Naive thymus-derived CD8-positive, alpha-beta T cell (primary cell): ENCODE measurements at places on chromosomes 1 and 21.
A peak's percentile ranks its signal among the peaks of the same experiment; 100 is the strongest.

- DNase-seq = no peak
Observed at GRCh38 chr1:54567961-54568360, 19.9 kb downstream of the ACOT11 start.

DNA sequence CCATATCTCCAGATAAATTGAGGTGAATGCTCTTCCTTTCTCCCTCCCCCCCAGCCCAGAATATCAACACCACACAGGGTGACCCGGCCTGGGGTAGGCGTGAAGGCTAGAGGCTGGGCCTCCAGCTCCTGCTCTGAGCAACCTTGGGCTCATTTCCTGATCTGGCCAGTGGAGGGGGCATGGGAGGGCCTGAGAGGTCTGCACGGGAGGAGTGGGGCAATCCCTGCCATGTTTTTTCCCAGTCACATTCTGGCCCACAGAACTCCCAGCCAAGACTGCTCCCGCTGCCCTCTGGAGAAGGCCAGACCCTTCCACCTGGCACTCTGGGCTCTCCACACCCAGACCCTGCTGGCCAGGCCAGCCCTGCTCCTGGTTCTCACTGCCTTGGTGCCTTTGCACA, 3.9 kb downstream of the CLDN19 start:
- DNase-seq = no peak

DNA sequence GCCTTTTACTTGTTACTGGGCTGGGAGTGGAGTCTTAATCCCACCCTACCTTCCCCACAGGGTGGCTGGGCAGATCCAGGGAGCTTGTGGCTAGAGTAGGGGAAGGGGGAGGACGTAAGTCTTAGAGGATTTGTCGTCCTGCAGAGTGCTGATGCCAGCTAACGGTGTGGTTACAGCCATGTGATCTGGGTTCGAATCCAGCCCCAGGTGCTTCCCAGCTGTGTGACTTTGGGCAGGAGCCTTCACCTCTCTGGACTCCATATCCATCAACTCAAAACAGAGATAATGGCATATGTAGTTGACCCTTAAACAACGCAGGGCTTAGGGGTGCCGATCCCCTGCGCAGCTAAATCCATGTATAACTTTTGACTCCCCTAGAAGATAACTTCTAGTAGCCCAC, 108.4 kb upstream of the TMEM51 start:
- no peak for DNase-seq

DNA sequence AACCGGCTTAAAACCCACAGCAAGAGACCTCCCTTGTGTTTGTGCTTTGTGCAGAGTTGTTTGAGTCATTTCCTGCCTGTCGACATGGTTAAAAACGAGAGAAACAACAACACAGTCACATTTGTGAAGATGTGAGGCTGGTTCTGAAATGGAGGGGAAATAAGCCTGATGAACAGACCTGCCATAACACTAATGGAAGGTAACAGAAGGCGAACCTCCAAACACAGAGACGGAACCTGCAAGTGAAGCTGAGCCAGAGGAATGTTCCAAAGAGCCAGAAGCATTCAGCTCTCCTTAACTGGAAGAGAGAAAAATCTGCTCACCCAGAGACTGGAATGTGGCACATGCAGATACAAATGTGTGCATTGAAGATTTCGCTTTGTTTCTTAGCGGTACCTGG, 53.2 kb upstream of the RAVER2 start:
- DNase-seq = no peak

GRCh38 chr1:25037174-25038074, 107.3 kb upstream of the RUNX3 start:
- peak; percentile 37 for DNase-seq

GRCh38 chr1:81594206-81594605, 206.5 kb upstream of the ADGRL2 start:
- no peak for DNase-seq
